ENCODE measurements at places on chromosomes 12 and 14.

- no peak for DNase-seq
Observed at GRCh38 chr14:71698027-71698426, 234.2 kb upstream of the RGS6 start.

DNA sequence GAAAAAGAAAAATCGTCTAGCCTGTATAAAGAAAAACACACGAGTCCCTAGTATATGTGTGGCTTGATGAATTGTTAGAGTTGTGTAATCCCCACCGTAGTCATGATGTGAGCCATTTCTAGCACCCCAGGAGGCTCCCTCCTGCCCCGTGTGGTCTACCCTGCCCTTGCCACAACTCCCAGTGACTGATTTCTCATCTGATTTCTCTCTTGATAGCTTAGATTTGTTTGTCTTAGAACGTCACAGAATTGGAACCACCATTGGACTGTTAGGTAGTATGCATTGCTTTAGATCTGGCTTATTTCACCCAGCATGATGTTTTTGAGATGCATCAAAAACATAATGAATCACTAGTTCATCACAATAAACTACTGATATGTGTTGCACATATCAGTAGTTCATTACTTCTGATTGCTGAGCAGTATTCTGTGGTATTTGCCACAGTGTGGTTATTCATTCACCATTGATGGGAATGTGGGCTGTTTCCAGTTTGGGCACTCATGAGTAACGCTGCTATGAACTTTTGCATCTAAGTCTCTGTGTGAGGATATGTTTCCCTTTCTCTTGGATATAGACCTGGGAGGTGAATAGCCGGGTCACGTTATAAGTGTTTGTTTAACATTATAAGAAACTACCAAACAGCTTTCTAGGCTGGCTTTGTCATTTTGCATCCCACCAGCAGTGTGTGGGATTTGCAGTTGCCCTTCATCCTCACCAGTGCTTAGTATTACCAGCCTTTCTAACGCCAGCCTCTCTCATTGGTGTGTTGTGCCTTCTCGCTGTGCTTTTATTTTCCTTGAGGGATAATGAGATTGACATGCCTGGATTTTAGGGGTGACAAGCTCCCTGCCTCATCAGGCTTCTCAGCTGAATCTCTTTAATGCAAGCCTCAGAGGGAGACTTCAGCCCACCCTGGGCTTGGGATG lies 31.9 kb upstream of the NCOR2 start:
- no peak for DNase-seq

DNA sequence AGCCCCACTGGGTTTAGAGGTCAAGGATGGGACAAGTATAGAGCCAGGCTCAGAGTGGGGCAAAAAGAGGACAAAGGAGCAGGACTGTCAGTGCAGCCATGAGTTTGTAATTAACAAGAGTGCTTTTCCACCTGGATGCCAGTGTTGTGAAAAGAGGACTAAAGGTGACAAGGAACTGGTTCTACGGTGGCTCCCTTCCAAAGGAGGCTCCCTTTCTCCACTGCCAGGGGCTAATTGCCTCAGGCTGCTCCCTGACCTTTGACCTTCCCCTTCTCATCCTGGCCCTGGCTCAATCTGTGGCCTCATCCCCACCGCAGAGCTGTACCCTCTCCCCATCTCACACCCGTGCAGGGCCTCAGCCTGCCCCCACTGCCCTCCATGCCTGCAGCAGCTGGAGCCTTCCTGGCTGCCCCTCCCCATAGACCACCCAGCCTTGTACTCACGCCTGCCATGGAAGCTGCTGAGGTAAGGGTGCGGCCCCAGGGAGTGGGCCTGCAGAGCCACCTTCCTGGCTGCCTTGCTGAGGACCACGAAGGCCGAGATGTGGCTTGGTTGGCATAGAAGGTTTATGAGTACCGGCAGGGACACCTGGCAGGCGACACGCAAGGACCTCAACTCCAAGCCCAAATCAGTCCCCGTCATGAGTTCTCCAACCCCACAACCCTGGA lies 24.8 kb upstream of the FKBP4 start:
- DNase-seq, result no peak

GRCh38 chr14:39267608-39268005 lies 33.9 kb downstream of the MIA2 start:
- DNase-seq, result no peak

GRCh38 chr12:117430246-117430645 lies 68.8 kb upstream of the NOS1 start:
- no peak for DNase-seq

- DNase-seq, result no peak
Observed at GRCh38 chr14:24840204-24840893, 206.4 kb upstream of the GZMB start.

DNA sequence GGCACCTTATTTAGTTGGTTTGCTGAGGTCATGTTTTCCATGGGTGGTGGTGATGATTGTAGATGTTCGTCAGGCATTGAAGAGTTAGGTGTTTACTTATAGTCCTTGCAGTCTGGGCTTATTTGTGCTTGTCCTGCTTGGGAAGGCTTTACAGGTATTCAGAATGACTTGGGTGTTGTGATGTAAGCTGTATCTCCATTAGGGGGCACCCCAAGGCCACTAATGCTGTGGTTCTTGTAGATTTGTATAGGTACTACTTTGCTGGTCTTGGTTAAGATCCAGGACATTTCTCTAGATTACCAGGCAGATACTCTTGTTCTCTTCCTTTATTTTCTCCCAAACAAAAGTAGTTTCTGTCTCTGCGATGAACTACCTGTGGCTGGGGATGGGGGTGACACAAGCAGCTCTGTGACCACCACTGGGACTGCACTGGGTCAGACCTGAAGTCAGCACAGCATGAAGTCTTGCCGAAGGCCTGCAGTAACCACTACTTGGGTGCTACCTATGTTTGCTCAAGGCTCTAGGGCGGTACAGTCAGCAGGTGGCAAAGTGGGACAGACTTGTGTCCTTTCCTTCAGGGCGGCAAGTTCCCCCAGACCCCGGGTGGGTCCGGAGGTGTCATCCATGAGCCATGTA lies 35.8 kb upstream of the FBXO33 start:
- DNase-seq, result no peak

- DNase-seq, result no peak
Observed at GRCh38 chr12:112346194-112346593, 36.0 kb downstream of the HECTD4 start.

DNA sequence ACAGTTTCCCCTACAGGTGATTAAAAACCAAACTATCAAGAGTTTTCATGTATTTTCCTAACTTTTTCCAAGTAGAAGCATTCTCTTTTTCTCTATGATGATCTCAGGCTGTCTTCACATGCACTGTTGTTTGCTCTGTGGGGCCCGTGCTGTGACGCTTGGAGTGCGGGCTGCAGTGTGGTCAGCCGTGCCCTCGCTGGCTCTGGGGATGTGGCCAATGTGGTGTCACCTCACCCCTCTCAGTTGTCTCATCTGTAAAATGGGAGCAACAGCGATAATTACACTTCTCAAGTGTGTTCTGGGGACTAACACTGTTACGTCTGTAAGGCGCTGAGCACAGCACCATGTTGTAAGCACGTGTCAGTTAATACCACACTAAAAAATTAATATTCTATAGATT lies 28.6 kb downstream of the DDX51 start:
- no peak for DNase-seq

DNA sequence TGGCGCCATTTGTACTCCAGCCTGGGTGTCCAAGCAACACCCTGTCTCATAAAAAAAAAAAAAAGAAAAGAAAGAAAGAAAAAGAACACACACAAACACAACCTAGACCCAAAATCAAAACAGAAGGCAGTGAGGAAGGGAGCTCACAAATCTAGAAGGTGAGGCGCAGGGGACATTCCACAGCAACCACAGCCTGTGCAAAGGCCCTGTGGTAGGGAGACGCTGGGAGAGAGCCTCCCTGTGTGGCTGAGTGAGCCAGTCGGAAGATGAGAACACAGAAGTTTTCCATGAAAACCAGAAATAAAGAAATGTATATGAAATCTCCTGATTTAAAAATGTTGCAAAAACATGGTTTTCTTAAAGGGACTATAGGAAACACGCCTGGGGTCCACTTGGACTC lies 44.6 kb downstream of the SCARB1 start:
- no peak for DNase-seq

- DNase-seq, result no peak
Observed at GRCh38 chr12:131674373-131674772, 36.5 kb upstream of the SFSWAP start.

Measured in esophagus squamous epithelium (tissue), 5 donors.